ENCODE measurements at places on chromosomes 5 and 9.

GRCh38 chr5:90477621-90478215, 3.1 kb downstream of the POLR3G start:
- no peak for DNase-seq

DNA sequence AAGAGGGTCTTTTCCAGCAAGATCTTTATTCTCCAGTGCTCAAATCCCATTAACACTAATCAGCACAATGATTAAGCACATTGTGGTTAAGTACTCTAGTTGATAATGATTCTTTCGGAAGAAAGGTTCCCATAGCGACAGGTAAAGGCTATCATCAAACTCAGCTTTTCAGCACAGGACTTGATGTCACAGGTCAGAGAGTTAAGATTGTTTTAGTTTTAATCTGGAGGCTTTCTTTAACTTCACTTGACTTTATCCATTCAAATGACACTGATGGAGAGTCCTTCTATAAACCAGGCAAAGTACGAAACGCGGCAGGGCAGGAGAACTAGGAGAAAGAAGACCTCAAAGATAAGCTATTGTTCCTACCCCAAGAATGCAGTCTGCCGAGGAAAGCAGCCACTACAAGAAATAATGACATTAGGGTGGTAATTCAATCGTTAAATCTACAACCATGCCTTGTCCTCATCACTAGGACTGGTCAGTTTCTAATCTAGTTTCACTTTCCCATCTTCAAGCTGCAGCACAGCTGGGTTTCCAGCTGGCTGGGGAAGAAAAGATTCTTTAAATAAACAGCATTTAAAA, 4.6 kb downstream of the NRG2 start:
- peak; percentile 50 for DNase-seq

- peak; percentile 43 for DNase-seq
Measured at GRCh38 chr9:98962181-98962560, 18.5 kb downstream of the COL15A1 start.

- no peak for DNase-seq
Measured at GRCh38 chr9:110762783-110763182, 94.2 kb downstream of the MUSK start.

DNA sequence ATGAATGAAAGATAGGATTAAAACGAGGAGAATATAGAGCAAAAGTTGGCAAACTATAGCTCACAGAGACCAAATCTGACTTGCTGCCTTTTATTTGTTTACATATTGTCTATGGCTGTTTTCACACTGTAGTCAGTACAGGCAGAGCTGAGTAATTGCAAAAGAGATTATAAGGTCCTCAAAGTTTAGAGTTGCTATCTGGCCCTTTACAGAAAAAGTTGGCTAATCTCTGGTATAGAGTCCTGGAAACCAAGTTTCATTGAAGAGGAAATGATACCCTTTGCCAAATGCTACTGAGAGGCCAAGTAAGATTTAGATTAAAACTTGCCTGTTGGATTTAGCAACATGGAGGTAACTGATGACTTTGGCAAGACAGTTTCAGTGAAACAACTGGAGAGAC, 36.0 kb downstream of the LYRM7 start:
- DNase-seq, result no peak

DNA sequence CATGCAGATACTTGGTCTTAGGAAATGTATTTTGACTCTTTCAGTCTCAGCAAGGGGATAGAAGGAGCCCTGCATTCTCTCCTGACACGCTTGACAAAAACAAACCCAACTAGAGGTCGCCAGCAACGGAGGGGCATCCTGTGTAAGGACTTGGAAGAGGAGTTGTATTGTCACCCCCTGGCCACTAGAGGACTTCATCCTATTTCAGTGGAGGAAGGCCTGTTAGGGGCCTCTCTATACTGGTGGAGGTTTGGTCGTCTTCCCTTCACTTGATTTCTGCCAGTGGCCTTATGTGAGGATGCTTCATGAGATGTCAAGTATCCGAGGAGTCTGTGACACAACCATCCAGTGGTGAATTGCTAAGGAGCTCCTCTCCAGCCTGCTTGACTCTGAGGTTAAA, 122.8 kb upstream of the STC2 start:
- no peak for DNase-seq

- no peak for DNase-seq
Measured at GRCh38 chr9:92424340-92424739, at the start of gene OMD. Gene OMD (minus strand): TSS chr9:92424471. CDS start chr9:92417558, 6,913 bp downstream.

DNA sequence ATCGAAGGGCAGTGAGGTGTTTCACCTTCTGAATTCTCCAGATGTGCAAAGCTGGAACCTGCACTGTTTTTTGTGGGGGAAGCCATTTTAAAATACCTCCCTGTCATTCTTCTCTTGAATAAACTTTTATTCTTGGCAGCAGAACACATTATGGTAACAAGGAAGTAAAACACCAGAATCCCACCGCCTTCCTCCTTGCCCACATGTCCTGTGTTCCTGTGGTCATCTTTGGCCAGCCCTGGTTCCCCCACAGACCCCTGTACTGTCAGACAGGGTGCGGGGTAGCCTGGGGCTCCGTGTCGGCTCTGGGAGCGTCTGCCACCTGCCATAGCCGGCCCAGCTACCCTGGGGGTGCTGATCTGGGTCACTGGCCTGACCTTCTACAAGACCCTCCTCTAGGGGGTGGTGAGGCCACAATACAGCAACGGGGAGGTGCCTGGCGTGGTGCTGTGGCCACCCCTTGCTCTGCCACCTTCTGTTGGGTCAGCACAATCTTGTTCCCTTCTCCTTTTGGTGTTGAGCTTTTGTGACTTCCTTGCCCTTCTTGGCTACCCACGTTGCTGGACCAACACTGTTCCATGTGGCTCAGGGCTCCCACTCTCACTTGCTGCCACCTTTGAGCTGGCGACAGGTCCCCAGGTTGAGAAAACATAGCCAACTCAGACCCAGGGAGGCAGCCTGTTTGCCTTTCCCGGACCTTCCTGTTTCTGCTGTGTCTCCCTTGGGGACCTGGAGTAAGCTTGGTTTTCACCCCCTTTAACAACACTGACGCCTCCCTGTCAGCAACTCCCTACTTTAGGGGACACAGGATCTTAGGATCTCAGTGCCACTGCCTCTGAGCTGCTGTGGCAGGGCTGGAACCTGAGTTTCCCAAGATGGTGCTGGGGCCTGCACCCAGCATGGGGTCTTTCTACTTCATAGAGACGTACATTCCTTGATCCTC, 4.8 kb downstream of the WNK2 start:
- no peak for DNase-seq

GRCh38 chr9:95793924-95794828, 81.3 kb upstream of the ERCC6L2 start:
- DNase-seq, result peak; percentile 99

- peak; percentile 11 for DNase-seq
Measured at GRCh38 chr5:1780614-1780930, 19.1 kb downstream of the MRPL36 start.

- DNase-seq, result no peak
Measured at GRCh38 chr9:26078706-26079105, 400.5 kb upstream of the TUSC1 start.

- no peak for DNase-seq
Measured at GRCh38 chr5:118115791-118116190, 872.6 kb downstream of the DTWD2 start.

Data from fibroblast of lung (primary cell).